ENCODE measurements at places on chromosomes 11 and 22. TPM values are rescaled to one million over a fixed set of nuclear protein-coding genes. Genes with fewer than 3 reads are reported as not detected.

Gene PKNOX2
- total RNA-seq: 2.0 TPM

Gene CCDC116
- total RNA-seq: 0.25 TPM

Gene APOL1
- 29.4 TPM for total RNA-seq

Gene CHST1
- total RNA-seq: 0.82 TPM

Gene TRIM34
- 15.5 TPM for total RNA-seq

Gene F2
- total RNA-seq: not detected

Gene CDKN1C
- 4.2 TPM for total RNA-seq

Gene MMP3
- 3.3 TPM for total RNA-seq

Gene OAF
- total RNA-seq: 39.4 TPM

Gene IRF7
- 6.5 TPM for total RNA-seq

Gene TESMIN
- not detected for total RNA-seq

Gene SLC25A18
- not detected for total RNA-seq

Gene SMIM35
- not detected for total RNA-seq

Gene GAL3ST3
- not detected for total RNA-seq

Gene CYTH4
- total RNA-seq: 0.72 TPM

Gene DDIAS
- 14.3 TPM for total RNA-seq

Gene TTC36
- total RNA-seq: not detected

Gene MRGPRX3
- total RNA-seq: not detected

Gene KCNJ5
- total RNA-seq: not detected

Gene CREB3L1
- total RNA-seq: 37.5 TPM

Gene LDHAL6A
- total RNA-seq: not detected

Gene HSPB2
- total RNA-seq: 3.3 TPM

Gene CNTN5
- total RNA-seq: 0.90 TPM

Gene INS
- not detected for total RNA-seq

Gene SYNGR1
- total RNA-seq: 3.9 TPM

Gene SLC22A9
- not detected for total RNA-seq

Gene NXPE2
- total RNA-seq: not detected

Gene CCDC81
- total RNA-seq: 2.6 TPM

Gene CHRDL2
- not detected for total RNA-seq

Gene PSMA1
- 110 TPM for total RNA-seq

Gene WNT7B
- 0.18 TPM for total RNA-seq

Gene OR51B4
- total RNA-seq: not detected

Gene GP1BB
- 20.1 TPM for total RNA-seq

Gene DRG1
- 89.4 TPM for total RNA-seq

Gene CAVIN3
- 323 TPM for total RNA-seq

Data from fibroblast of the aortic adventitia (primary cell).